Erythroblast (primary cell): ENCODE measurements at places on chromosomes 1 and 21.

DNA sequence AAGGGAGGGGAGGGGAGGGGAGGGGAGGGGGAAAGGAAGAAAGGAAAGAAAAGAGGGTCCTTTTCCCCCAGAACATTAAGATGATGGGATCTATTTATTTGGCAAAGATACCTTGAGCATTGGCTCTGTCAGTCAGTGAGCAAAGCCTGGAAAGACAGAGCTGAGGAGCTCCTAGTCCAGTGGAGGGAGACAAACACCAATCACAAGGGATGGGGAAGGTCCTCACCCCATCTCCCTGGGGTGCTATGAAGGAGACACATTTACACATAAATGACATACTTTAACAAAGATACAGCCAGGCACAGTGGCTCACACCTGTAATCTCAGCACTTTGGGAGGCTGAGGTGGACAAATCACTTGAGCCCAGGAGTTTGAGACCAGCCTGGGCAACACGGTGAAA lies 154.9 kb upstream of the TIAM1 start:
- DNase-seq, result no peak

GRCh38 chr1:231982871-231983587 lies 356.4 kb downstream of the DISC1 start:
- DNase-seq, result no peak

- DNase-seq, result no peak
Observed at GRCh38 chr1:11245904-11246719, 16.2 kb downstream of the MTOR start.

DNA sequence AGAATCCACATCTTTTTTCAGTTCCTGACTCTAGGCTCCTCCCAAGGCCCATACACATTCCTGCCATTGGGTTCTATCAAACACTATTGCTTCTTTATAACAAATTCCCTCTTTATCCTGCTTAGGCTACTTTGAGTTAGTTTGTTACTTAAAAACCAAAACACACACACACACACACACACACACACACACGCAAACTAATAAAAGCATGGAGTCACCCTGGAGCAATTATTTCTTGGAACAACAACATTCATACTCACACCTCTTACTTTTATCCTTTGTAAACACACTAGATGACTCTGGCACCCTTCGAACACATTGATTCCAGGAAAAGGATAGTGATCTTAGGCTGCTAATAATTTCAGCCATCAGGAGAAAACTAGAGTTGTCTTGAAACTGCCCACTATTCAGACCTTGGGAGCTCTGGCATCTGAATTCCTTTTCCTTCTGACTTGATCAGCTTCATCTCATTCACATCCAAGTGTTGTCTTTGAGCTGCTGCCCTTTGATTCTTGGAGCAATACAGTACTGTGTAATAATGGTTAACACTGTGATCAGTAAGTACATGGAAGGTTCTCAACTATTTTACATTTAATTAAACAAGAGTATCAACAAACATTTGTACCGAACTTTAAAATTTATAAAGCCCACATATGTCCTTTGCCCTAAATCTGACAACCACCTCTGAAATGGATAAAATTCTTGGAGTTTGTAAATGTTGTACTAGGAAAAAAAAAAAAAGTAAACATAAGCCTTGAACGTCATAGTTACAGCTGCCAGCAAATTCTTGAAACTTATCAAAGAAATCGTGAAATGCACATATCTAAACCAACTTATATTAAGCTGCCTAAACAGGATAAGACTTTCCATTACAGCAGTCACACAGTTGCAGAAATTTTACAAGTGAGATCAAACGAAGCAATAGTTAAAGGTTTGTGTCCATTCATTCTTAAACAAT lies 2.8 kb upstream of the SEC22B start:
- DNase-seq, result peak; percentile 87

DNA sequence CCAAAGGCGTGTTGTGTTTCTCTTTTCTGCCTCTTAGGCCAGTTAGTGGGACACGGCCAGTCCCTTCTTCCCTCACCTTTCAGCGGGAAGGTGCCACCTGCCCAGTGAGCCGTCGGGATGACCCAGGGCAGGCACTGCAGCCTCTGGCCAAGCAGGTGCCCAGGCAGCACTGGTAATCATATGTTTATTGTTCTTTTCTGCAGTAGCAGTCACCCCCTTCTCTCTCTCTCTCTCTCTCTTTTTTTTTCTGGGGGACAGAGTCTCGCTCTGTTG lies 38.2 kb downstream of the CRYAA start:
- no peak for DNase-seq

- no peak for DNase-seq
Observed at GRCh38 chr1:223344491-223344890, 19.5 kb downstream of the SUSD4 start.

- DNase-seq, result no peak
Observed at GRCh38 chr1:162988869-162989268, 80.3 kb upstream of the RGS4 start.

- no peak for DNase-seq
Observed at GRCh38 chr1:54326543-54327385, 79.4 kb downstream of the SSBP3 start.

DNA sequence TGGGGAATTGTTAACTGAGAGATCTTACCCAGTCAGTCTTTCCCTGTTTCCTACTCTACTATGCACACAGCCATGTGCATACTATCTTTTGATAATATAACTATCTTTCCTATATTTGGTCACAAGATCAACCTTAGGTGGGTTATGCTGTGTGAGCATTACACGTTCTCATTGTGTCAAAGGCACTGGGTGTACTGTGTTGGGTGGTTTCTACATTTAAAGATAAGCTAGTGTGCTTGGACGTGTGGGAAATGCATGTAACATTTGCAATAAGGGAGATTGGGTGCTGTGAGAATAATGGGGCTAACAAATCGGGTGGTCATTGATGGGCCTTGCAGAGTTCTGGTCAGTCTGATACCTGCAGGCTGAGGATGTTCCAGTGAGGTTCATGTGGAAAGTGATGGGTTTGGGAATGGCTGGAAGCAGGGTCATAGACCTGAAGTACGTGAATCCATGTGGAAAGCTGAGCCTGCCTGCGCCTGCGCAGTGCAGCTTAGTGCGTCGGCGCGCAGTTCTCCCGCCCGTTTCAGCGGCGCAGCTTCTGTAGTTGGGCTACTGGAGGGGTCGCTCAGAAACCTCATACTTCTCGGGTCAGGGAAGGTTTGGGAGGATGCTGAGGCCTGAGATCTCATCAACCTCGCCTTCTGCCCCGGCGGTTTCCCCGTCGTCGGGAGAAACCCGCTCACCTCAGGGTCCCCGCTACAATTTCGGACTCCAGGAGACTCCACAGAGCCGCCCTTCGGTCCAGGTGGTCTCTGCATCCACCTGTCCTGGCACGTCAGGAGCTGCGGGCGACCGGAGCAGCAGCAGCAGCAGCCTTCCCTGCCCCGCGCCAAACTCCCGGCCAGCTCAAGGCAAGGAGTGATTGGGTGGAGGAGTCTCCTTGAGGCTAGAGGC lies at the start of gene MSH4:
Gene MSH4, plus strand, starts transcription at position 507 of the 897 bp plus-strand sequence. Its CDS starts 104 bp downstream, at position 611.
- no peak for DNase-seq

GRCh38 chr1:119160866-119161265 lies 20.4 kb upstream of the WARS2 start:
- DNase-seq, result no peak

GRCh38 chr1:44485934-44486460 lies 80.9 kb downstream of the RNF220 start:
- DNase-seq, result no peak

DNA sequence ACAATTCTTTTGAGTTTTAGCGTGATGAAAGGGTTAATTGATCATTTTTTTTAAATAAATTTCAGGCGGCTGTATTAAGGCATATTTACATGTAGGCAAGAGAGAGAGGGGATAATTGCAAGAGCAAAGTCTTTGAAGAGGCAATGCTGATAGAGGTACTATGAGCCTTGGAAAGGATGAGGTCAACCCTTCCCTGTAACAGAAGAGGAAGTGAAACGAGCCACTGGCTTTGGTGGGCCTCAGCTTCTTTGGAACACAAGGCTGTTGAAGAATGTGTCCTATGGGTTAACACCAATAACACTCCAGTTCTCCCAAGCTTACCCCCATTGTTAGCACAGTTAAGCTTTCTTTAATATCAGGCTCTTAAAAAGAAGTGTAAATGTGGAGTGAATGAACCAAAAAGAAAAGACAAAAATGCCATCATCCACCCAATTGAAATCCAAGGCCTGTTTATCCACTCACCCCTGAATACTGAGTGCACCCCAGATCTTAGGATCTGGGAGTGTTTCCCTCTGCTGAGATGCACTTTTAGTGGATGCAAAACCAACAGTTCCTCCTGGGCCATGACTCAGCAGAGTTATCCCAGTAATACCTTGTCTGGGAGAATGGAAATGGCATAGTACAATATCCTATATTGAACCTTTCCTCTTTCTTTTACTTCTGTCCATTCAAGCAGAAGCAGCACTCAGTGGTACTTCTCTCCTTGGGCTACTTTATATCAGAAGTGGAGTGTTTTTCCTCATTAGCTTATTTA lies 216.4 kb downstream of the SLC44A5 start:
- DNase-seq, result no peak

DNA sequence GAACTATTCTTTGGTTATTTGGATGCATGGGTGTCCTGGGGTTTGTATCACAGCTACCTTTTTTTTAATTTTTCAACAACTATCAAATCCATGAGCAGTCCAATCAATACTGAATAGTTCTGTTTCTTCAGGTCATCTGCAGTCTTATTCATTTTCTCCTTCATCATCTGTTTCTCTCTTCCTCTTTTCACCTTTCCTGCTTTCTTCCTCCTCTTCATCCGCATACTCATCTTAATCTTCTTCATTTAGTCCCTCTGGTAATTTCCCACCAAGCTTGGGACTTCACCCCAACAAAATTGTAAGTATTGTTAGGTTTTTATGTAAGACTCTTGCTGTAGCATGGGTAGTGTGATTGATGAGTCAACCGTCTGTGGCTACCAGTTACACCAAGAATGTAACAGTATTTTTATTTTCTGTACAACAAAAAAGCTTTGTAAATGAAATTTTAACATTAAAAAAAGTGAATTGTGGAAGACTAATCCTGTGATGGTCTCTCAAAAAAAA lies 184.1 kb upstream of the RNPC3 start:
- no peak for DNase-seq

- DNase-seq, result no peak
Observed at GRCh38 chr1:160124705-160125478, 9.3 kb downstream of the ATP1A2 start.

GRCh38 chr1:181349512-181349911 lies 133.8 kb upstream of the CACNA1E start:
- DNase-seq, result no peak

GRCh38 chr1:119767486-119767885 lies 1.2 kb downstream of the HMGCS2 start:
- DNase-seq, result no peak

GRCh38 chr1:1306661-1307260 lies 969 bp downstream of the ACAP3 start:
- DNase-seq, result peak; percentile 55

DNA sequence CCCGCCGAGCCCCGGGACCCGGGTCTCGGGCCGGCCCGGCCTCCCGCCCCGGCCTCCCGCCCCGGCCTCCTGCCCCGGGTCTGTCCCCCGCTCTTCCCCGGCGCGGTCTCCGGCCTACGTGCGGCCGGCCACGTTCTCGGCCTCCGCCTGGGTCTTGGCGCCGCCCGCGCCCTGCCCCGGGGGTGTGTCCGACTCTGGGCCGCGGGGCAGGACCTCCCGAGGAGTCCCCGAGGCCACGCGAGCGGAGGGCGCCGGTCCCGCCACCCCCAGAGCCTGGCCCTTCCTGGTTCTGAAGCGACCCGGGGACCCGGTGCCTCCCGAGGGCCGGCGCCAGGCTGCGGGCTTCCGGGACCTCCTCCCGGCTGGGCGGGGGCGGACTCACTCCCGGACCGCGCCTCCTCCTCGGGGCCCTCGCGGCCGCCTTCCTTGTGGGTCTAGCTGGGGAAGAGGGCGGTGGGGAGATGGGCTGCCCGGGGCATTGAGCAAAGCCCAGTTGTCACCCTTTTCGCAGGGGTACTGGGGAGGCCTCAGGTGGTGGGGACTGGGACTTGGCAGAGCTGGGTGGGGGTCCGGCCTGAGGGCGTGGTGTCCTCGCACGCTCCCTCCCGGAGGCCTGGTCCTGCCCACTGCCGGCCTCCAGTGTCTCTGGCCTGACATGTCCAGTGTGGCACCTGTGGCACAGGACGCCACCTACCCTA lies 558 bp downstream of the PFKL start:
- peak; percentile 70 for DNase-seq

DNA sequence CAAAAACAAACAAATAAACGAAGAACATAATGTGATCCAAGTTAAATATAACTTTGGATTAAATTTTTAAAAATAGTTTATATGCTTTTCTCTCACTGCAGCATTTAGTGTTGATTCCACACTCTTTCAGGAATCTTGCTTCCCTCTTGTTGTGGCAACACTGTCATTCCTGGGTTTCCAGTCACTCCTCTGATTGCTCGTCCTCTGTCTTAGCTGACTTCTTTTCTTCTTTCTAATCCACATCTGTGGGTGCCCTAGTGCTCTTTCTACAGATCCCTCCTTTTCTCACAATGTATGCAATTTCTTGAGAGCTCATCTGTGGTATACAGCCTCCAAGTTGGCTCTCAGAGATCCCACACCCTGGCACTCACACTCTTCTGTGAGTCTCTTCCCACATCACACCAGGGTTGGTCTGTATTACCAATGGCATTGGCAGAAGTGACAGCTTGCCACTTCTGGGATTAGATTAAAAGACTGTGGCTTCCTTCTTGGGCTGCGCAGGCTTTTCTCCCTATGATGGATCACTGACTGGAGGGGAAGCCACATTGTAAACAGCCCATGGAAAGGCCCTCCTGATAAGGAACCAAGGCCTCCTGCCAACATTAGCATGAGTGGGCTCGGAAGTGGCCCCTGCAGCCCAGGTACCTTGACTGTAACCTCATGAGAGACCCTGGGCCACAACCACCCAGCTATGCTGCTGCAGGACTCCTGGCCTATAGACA lies 11.5 kb upstream of the MYOC start:
- no peak for DNase-seq

- DNase-seq, result no peak
Observed at GRCh38 chr1:168343566-168343965, 62.9 kb downstream of the TBX19 start.

GRCh38 chr1:214402613-214403083 lies 121.7 kb downstream of the SMYD2 start:
- DNase-seq, result peak; percentile 19

- no peak for DNase-seq
Observed at GRCh38 chr1:41611932-41612450, 127.5 kb upstream of the EDN2 start.

- no peak for DNase-seq
Observed at GRCh38 chr1:87134061-87134460, 194.6 kb upstream of the LMO4 start.
